ENCODE measurements at places on chromosomes 1 and 21. TPM values are rescaled to one million over a fixed set of nuclear protein-coding genes. Genes with fewer than 3 reads are reported as not detected.

DNA sequence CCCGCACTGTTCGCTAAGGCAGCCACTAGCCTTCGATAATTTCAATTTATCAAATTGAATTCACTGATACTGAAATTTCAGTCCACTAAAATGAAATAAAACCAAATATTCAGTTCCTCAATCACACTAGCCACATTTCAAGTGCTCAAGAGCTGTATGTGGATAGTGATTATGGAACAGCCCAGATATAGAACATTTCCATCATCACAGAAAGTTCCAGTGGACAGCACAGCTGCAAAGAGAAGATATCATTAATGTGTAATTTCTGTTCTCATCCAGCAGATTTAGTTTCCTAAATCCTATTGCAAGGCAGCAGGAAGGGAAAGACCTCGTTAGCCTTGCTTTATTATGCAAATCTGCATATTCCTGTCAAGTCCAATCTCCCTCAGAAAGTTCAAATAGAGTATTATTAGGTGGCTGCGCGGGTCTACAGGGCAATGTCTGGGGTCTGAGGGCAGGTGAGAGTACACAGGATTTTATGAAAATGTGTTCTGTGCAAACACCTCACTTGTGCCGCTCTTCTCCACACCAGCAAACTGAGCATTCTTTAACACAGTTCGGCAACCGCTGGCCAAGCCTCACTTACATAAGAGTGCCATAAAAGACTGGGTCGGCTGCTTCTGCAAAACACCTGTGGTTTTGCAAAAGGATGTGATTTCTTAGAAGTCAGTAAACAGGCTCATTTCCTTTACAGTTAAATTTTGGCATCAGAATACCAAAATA, 22.4 kb downstream of the CAPZB start:
- no peak for DNase-seq
- H3K27me3 ChIP-seq, result no peaks in the 10 kb centered on the region
- peaks cover 15% of the 10 kb centered on the region for H3K4me1 ChIP-seq
- H3K36me3 ChIP-seq, result no peaks in the 10 kb centered on the region

GRCh38 chr1:4631321-4631720, 23.1 kb upstream of the AJAP1 start:
- H3K4me3 ChIP-seq, result no peak overlapping the region
- H3K4me1 ChIP-seq, result no peaks in the 10 kb centered on the region
- no peaks in the 10 kb centered on the region for H3K36me3 ChIP-seq
- no peak overlapping the region for H3K27ac ChIP-seq
- DNase-seq, result no peak

DNA sequence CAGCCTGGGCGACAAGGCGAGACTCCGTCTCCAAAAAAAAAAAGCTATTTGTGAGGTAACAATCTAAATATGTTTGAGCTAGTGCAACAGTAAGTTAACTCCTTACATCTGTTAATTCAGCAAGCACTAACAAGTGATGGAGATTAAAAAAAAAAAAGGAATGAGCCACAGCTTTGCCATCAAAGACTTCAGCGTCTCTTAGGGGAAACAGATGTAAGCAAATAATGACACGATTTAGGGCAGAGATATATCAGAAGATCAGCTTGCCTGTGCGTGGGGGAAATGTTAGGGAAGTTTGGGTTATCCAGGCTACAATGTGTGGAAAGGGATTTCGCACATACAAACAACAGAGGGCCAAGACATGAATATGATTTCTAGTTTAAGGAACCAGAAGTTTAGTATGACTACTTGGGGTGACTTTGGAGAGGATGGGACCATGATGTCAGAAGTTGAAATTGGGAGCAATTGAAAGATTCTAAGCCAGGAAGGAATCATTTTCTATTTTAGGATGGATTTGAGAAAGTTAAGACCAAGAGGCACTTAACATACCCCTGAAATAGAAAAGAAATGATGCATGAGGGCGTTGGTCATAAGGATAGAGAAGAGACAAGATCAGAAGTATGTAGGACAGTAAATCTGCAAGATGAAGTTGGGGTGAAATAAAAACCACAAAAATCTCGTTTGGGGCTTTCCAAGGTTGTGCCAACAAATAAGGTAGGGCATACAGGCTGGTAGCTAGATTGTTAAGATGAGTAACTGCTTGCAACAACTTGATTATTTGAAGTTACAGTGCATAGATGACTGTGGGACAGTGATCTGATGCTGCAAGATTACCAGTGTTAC, 2.4 kb upstream of the BRWD1 start:
- H3K36me3 ChIP-seq, result peaks cover 9% of the 10 kb centered on the region
- no peaks in the 10 kb centered on the region for H3K27me3 ChIP-seq
- H3K4me1 ChIP-seq, result peaks cover 4% of the 10 kb centered on the region
- H3K27ac ChIP-seq, result no peak overlapping the region
- no peak overlapping the region for H3K4me3 ChIP-seq

GRCh38 chr1:1567891-1568291, 6.8 kb downstream of the SSU72 start:
- no peaks in the 10 kb centered on the region for H3K4me1 ChIP-seq
- no peak overlapping the region for H3K27ac ChIP-seq
- no peak for DNase-seq
- H3K27me3 ChIP-seq, result no peaks in the 10 kb centered on the region

DNA sequence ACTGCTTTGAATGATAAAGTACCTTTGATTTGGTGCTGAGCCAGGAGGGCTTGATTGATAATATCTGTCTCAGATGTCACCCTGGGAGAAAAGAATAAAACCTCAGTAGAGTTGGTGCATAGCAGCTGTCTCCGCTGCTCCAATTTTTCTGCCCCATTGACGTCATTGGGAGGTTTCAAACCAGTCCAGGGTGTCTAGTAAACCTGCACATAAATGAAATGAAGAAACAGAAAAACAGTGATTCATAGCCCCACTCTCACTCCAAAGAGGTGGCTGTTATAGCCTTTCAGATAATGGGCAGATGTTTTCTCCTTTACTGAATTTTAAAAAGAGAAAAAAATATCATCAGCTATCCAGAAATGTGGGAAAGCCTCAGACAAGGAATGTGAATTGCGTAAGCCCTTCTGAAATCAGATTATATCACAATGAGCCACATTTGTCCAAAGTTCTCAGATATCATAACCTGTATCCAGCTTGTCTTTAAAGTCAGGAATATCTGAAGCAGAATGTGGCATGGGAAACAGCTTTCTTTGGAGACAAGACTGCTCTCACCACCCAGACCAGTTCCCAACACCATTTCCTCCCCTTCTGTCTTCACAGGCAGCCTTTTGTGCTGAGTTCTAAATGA, 351.3 kb upstream of the SGIP1 start:
- H3K27ac ChIP-seq, result no peak overlapping the region
- no peak for DNase-seq
- no peaks in the 10 kb centered on the region for H3K4me1 ChIP-seq
- H3K4me3 ChIP-seq, result no peak overlapping the region
- H3K27me3 ChIP-seq, result no peaks in the 10 kb centered on the region

- no peaks in the 10 kb centered on the region for H3K36me3 ChIP-seq
- no peaks in the 10 kb centered on the region for H3K4me1 ChIP-seq
- no peak overlapping the region for H3K4me3 ChIP-seq
Observed at GRCh38 chr1:246091477-246091876, 415.6 kb downstream of the SMYD3 start.

DNA sequence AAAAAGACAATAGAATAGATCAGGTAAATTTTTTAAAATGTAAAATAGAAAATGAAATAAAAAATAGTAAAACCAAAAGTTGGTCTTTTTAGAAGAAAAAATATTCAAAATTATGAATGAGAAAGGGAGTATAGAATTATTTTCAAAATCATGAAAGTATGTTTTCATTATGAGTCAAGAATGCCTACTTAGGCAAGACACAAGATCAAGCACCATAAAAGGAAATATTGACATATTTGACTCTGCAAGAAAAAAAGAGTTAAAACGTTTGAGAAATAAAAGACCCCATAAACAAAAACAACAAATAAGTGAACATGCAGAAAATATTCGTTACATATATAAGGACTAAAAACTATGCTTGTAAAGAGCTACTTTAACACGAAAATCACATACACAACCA, 4.8 kb upstream of the COX20 start:
- H3K36me3 ChIP-seq, result no peaks in the 10 kb centered on the region
- no peak overlapping the region for H3K27ac ChIP-seq
- no peak overlapping the region for H3K4me3 ChIP-seq

GRCh38 chr1:71781450-71781849, 500.9 kb downstream of the NEGR1 start:
- no peaks in the 10 kb centered on the region for H3K27me3 ChIP-seq
- no peak for DNase-seq
- no peak overlapping the region for H3K4me3 ChIP-seq
- H3K36me3 ChIP-seq, result no peaks in the 10 kb centered on the region
- H3K4me1 ChIP-seq, result no peaks in the 10 kb centered on the region

- H3K4me1 ChIP-seq, result peaks cover 3% of the 10 kb centered on the region
- H3K36me3 ChIP-seq, result no peaks in the 10 kb centered on the region
- H3K27ac ChIP-seq, result no peak overlapping the region
Observed at GRCh38 chr1:55204997-55205396, 10.2 kb downstream of the USP24 start.

GRCh38 chr1:111364690-111365089, 62.8 kb downstream of the OVGP1 start:
- H3K27me3 ChIP-seq, result no peaks in the 10 kb centered on the region
- no peak for DNase-seq
- H3K27ac ChIP-seq, result peak overlapping the region; percentile 85
- no peak overlapping the region for H3K4me3 ChIP-seq

GRCh38 chr1:55927702-55928290, 651.6 kb downstream of the PLPP3 start:
- no peaks in the 10 kb centered on the region for H3K36me3 ChIP-seq
- H3K27me3 ChIP-seq, result no peaks in the 10 kb centered on the region
- H3K4me3 ChIP-seq, result no peak overlapping the region
- H3K4me1 ChIP-seq, result no peaks in the 10 kb centered on the region
- no peak overlapping the region for H3K27ac ChIP-seq

GRCh38 chr1:233042834-233043233, 92.4 kb downstream of the NTPCR start:
- no peaks in the 10 kb centered on the region for H3K36me3 ChIP-seq
- no peak for DNase-seq
- no peak overlapping the region for H3K4me3 ChIP-seq
- H3K4me1 ChIP-seq, result no peaks in the 10 kb centered on the region
- H3K27me3 ChIP-seq, result no peaks in the 10 kb centered on the region
- H3K27ac ChIP-seq, result no peak overlapping the region

TAS1R1 gene
- 0.13 TPM for total RNA-seq
